Left forelimb (tissue), 1 donor: ENCODE measurements at places on chromosomes 1 and 21.

DNA sequence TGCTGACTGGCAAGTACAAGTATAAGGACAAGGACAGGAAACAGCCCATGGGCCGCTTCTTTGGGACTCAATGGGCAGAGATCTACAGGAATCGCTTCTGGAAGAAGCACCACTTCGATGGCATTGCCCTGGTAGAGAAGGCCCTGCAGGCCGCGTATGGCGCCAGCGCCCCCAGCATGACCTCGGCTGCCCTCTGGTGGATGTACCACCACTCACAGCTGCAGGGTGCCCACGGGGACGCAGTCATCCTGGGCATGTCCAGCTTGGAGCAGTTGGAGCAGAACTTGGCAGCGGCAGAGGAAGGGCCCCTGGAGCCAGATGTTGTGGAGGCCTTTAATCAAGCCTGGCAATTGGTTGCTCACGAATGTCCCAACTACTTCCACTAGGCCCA, 32.0 kb downstream of the SLC16A1 start:
- no peak for DNase-seq

- DNase-seq: no peak
These were observed 130.7 kb upstream of the ZNF648 start for GRCh38 chr1:182192215-182192614.

- DNase-seq: no peak
These were observed 156.0 kb downstream of the PGBD5 start for GRCh38 chr1:230270185-230270558.

DNA sequence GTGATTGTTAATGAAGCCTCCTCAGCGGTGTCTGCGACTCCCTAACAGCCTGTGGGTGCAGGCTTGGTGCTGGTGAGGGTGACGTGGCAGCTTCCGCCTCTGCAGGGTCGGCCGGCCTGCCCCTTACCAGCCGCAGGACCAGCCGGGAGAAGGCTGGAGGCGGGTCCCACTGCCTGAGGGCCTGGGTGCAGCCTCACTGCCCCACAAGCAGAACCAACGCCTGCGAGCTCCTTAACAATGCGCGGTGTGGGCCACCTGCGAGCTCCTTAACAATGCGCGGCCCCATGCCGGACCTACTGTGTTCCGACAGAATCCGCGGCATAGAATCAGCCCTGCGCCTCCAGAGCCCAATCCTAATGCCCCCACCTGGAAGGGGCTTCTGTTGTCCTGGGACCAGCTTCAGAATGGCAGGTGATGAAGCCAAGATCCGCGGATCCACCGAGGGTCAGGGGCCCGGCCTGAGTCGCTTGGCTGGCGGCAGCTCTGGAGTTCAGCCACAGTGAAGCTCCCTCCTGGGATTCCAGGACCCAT, 54.4 kb upstream of the AJAP1 start:
- peak; percentile 57 for DNase-seq

- no peak for DNase-seq
These were observed 44.9 kb downstream of the SYNJ1 start for GRCh38 chr21:32682696-32683474.

GRCh38 chr1:183416850-183417771, 1.1 kb downstream of the NMNAT2 start:
- DNase-seq: peak; percentile 84

GRCh38 chr1:209993061-209993830, 55.2 kb downstream of the SYT14 start:
- no peak for DNase-seq

DNA sequence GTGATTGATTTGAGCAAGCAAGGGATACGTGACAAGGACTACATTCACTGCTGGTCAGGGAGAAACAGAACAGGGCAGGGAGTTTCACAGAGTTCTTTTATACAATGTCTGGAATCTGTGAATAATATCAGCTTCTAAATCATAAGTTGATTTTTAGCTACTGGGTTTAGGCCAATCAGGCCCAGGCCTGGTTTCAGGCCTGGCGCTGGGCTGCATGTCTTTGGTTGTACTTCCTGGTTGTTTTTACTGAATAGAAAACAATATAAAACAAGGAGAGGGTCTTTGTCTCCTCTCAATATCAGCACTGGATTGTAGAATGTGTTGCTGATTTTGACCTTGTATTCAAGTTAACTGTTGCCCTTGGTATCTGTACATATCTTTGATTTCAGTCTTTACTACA, 865 bp upstream of the AMY2A start:
- DNase-seq: no peak

DNA sequence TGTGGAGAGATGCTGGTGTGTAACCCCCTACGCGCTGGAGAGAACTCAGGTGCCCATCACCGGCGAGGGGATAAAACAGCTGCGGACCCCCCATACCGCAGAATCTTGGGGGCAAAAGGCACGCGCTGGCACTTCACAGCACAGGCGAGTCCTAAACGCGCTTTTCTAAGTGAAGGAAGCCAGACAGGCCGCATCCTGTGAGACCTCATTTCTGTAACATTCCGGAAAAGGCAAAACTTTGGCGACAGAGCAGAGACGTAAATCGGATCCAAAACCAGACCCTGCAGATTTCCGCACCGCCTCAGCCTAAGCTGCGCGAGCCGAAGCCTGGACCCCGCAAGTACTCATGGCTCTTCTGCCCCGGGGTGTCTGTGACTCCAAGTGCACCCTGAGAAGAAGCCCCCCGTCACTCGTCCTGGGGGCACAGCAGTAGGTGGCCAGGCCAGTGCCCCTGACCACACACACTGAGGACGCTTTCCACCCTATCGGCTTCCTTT, 60.9 kb downstream of the SLX9 start:
- DNase-seq: no peak

- DNase-seq: no peak
These were observed 4.1 kb upstream of the ANKRD35 start for GRCh38 chr1:145889722-145890121.

DNA sequence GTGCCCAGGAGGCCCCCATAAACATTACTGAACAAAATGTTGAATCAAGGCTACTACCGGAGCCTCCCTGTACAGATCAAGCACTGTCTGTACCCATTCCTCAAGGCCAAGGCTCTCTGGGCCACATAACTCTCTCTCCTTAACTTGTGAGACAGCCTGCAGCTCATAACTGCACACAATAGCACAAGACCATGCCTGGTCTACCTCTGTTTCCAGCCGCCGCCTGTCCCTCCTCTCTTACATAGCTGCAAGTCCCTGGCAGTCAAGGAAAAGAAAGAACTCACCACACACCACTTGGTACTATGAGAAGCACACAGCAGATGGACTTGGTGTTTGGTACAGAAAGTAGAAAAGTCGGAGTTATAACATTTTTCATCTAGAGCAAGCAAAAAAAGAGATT, 91.1 kb downstream of the SSBP3 start:
- DNase-seq: no peak

DNA sequence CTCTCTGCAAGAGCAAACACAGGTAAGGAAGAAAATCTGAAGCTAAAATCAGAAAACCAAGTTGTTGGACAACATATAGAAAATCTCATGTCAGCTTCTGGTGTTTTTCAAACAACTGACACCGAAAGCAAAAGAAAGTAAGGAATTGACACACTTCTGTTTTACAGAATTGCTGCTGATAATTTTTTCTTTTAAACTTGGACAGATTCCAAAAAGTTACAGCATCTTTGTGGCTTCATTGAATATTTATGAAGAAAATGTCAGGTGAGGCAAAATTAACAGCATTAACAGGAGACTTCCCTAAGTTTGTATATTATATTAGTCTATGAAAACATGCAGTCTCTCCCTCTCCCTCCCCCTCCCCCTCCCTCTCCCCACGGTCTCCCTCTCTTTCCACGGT, 14.9 kb upstream of the CTSS start:
- no peak for DNase-seq

DNA sequence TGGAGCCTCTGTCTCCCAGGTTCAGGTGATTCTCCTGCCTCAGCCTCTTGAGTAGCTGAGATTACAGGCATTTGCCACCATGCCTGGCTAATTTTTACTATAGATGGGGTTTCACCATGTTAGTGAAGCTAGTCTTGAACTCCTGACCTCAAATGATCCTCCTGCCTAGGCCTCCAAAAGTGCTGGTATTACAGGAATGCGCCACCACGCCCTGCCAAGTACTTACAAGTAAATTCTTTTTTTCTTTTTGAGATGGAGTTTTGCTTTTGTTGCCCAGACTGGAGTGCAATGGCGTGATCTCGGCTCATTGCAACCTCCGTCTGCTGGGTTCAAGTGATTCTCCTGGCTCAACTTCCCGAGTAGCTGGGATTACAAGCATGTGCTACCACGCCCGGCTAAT, 42.5 kb downstream of the RPRD2 start:
- DNase-seq: no peak

DNA sequence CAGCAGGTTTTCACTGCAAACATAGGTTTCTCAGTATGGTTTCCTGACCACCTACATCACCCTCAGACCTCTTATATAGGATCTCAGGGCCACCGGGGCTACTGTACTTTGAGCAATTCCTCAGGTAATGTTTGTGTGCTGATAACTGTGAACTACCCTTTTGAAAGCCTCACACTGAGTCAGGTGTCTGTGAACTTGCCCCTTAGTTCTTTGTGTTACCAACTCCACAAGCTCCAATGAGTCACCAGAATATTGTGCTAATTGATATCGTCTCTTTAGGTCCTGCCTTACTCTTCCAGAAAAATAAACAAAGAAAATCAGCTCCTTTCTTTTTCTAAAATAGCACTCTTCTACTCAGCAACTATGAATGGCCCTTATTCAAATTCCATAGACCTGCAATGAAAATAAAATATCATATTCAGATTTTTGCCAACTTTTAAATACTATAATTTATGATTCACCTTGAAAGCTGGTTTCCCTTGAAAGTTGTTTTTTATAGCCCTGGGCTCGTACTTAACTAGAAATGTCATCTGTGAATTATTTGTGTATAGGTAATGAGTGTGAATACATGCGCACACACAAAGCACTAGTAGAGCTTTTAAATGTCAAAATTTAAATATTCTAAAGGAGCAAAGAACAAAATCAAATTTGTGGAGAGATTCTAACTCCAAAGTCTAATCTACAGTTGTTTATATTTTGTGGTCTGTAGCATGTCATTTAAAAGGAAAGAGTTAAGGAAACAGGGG, 88.1 kb upstream of the WARS2 start:
- no peak for DNase-seq

DNA sequence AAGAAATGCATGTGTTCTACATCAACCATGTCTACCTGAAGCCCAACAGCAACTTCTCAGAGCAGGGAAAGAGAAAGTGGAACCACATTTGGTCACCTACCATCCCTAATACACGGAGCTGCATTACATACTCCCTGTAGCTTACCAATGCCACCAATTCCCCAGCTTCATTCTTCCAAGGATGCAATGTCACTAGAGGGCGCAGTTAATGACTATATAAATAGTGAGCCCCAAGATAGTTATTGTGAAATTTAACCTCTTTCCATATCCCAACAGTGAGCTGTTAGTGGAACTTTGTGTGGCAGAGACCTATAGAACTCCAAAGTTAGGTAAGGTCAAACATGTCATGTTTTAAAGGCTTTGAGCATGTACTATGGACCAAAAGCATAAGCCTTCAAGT, 618.3 kb downstream of the SMYD3 start:
- DNase-seq: no peak

- no peak for DNase-seq
These were observed 88.1 kb upstream of the LRRC8D start for GRCh38 chr1:89732643-89733222.

DNA sequence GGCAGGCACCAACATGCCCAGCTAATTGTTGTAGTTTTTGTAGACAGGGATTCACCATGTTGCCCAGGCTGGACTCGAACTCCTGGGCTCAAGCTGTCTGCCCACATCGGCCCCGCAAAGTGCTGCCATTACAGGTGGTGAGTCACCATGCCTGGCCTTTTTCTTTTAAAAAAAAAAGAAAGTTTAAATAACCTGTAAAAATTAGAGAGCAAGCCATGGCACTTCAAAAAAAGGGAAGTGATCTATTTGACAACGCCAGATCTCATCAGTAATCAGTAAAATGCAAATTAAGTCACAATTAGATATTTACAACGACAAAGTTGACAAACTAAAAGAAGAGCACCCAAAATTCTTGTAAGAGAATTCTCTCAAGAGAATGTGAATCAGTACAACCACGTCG, 2.9 kb upstream of the RBBP5 start:
- DNase-seq: no peak

GRCh38 chr21:46269466-46269865, 15.9 kb downstream of the MCM3AP start:
- no peak for DNase-seq

GRCh38 chr21:26967062-26967913, at the start of gene ADAMTS5:
TSS of gene ADAMTS5 (minus strand) at chr21:26967088. CDS start at chr21:26966391, 697 bp downstream.
- DNase-seq: peak; percentile 83

GRCh38 chr1:94425821-94426484, 7.8 kb downstream of the ABCD3 start:
- no peak for DNase-seq

- DNase-seq: no peak
These were observed 227.9 kb downstream of the KCNT2 start for GRCh38 chr1:196380316-196380715.

DNA sequence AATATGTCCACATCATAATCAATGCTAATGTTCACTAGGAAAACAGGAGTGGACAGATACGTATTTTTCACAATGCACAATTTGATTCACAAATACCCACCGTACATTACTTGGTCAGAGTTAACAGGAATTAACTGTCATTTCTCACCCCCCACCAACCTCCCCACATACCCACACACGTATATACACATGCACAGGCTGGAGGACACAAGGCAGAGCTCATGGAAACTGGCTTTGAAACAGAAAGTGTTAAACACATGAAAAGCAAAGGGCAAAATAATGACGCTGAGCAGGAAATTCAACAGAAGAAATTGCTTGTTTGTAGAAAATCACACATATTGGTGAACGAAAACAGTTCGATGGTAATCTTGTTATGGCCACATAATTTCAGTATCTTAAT, 188.4 kb upstream of the DMRTA2 start:
- DNase-seq: no peak

- no peak for DNase-seq
These were observed 16.6 kb downstream of the BCAR3 start for GRCh38 chr1:93665015-93665414.

- DNase-seq: no peak
These were observed 8.6 kb downstream of the ST6GALNAC3 start for GRCh38 chr1:76083189-76083588.

DNA sequence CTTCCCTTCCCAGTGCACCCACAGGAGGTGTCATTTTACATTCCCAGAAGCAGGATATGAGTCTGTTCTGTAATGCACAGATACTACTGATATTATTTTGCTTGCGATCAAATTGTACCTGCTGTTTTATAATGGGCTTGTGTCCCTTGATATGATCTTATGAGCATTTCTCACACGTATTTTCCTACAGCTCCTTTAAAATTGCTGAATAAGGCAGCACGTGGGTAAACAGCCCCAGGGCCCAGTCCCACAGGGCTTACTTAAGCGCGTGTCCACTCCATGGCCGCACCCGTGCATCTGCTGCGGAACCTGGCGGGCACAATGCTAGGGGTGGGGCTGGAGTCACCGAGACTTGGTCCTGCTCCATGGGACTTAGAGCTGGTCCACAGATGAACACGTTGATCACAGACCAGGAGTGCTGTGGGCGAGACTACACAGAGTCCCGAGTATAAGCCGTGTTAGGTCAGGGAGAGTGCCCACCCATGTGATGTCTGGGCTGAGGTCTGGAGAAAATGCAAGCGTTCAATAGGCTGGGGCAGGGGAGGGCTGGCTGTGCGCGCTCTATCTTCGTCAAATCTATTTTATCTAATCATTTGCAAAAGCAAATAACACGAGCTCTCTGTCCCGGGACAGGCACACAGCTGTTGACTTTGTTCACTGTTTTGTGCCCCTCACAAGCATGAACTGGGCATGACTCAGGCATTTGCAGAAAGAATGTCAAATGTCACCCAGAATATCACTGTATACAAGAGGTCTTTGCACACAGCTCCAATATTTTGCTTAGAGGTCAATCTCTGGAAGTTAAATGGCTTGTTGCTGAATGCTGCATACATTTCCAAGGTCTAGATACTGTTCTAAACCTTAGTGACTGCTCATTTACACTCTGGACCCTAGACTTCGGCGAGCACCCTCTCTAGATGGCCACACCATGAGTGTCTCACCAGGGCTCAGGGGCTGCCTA, 119.3 kb downstream of the CRYAA start:
- no peak for DNase-seq
